GM12878 (cell line): ENCODE measurements at places on chromosomes 2 and 18. TPM values are rescaled to one million over a fixed set of nuclear protein-coding genes. Genes with fewer than 3 reads are reported as not detected.

GRCh38 chr2:240874715-240875227 is 6.1 kb downstream of the AGXT start:
- H3K4me1 ChIP-seq = no peaks in the 10 kb centered on the region
- H3K27me3 ChIP-seq = no peaks in the 10 kb centered on the region; the same call in 1 of the 2 replicates
- DNase-seq = no peak
- H3K27ac ChIP-seq = no peak overlapping the region

DNA sequence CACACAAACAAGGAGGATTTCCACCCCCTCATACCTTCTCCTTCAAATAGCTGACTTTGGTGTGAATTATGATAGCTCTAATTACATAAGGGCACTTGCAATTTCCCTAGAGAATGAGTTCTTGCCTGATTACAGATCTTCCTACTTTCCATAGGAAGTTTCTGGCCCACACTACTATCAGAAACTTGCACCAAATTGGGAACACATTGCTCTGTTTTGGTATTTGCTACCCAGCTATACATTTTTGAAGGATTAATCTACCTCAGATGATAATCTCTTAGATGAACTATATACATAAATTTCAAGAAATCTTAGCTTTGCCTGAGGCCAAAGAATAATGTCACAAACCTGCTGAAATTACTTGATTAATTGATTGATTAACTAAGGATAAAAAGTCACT is 4.9 kb downstream of the DCC start:
- H3K27ac ChIP-seq = no peak overlapping the region
- no peaks in the 10 kb centered on the region for H3K4me1 ChIP-seq
- H3K27me3 ChIP-seq = 0 out of 2 replicates have a peak, but pooled peaks cover 5% of the 10 kb centered on the region
- DNase-seq = no peak
- no peak overlapping the region for H3K4me3 ChIP-seq

Gene SCLY
- 31.9 and 34.3 TPM in 2 replicates for total RNA-seq

Gene MYOM1
- total RNA-seq = 1.0 and 1.1 TPM in 2 replicates
